ENCODE measurements at places on chromosomes 16 and 17.

GRCh38 chr16:31527734-31528274 lies at the start of gene AHSP:
Gene AHSP, plus strand, starts transcription at chr16:31527900. Its CDS starts 240 bp downstream, at chr16:31528140.
- DNase-seq, result no peak

GRCh38 chr16:91484-91883 lies 13.5 kb downstream of the MPG start:
- no peak for DNase-seq

DNA sequence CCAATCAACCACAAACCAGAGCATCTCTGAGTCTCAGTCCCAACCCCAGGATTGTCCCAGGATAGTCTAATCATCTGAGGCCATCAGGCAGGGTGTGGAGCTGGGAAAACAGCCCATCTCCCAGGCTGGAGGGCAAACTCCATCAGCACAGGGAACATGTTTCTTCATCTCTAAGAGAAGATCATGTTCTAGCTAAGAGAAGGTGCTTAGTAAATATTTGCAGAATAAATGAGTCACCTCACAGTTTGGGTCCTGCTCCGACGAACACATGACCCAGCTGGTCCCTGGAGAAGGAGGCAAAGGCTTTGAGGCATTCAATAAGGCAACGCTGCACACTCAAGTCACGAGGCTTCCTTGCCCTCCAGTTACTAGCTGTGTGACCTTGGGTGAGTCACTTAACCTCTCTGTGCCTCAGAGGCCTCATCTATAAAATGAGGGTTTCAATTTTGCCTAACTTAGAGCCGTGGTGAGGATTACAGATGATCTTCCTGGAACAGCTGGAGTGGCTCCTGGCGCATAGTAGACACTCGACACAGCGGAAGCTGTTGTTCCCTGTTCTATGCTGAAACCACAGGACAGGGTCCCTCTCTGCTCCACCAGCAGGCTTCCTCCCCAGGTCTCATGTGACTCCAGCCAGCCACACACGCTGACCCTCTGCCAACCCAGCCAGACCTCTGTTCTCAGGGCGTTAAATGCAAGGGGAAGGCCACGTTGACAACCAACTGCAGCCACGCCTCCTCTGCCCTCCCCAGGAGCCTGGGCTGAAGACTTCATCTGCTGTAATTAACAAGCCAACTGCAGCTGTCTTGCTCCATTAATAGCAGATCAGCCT lies 10.3 kb upstream of the RPL38 start:
- no peak for DNase-seq

GRCh38 chr16:78198288-78198687 lies 98.8 kb downstream of the WWOX start:
- DNase-seq, result no peak

GRCh38 chr16:85286951-85287814 lies 174.9 kb upstream of the CIBAR2 start:
- DNase-seq, result peak; percentile 70

DNA sequence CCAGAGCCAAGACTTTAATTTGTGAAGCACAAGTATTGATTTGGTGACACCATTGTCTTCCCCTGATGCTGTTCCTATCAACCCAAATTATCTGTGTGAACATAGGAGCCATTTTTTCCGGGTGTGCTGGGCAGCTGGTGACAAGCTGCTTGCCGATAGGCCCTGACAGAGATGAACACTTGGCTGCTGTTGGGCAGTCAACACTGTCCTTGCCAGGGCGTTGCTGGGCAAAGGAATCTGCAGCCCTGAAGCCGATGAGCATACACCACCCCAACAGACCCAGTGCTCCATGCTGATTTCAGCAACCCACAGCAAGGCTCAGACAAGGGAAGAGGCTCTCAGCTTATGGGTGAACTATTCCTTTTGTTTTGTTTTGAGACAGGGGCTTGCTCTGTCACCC lies 105.4 kb downstream of the YPEL2 start:
- no peak for DNase-seq

- DNase-seq, result peak; percentile 45
Observed at GRCh38 chr17:9839433-9839832, 13.7 kb downstream of the GLP2R start.

- no peak for DNase-seq
Observed at GRCh38 chr17:64781810-64782555, 119.9 kb upstream of the SMURF2 start.

GRCh38 chr17:1493291-1493980 lies 950 bp upstream of the MYO1C start:
- no peak for DNase-seq

- no peak for DNase-seq
Observed at GRCh38 chr16:89904606-89905510, 13.8 kb upstream of the MC1R start.

- DNase-seq, result no peak
Observed at GRCh38 chr17:65415991-65416390, 145.5 kb downstream of the AXIN2 start.

- no peak for DNase-seq
Observed at GRCh38 chr16:22653876-22654275, 143.2 kb downstream of the NPIPB5 start.

DNA sequence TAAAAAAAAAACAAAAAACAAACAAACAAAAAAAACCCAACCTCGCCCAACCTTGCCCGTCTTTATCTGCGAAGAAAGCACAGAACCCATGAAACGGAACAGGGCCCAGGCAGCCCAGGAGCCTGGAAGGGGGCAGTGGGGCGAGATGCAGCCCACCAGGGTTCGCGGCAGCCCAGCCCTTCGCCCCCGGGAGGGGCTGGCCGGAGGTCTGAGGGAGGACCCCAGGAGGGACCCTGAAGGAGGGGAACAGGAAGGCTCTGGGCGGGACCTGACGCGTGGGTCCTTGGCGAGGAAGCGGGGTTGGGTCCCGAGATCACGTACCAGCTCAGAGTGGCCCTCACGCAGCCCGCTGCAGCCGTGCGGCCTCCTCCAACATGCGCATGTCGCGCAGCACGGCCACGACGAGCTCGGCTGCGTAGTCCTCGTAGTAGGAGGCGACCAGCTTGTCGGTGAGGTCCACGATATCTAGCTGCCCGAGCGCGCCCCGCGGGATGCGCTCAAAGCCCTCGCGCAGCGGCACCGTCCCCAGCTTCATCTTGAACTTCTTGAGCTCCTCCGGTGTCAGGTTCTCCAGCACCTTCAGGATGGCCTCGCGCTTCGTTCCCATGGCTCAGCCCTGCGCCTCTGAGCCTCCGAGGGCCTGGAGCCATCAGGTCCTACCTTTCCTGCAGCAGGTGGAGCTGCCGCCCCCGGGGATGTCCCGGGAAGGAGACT lies at the start of gene PYDC1:
TSS of gene PYDC1 (minus strand) at position 714 of the 714 bp plus-strand sequence. CDS start at position 607, 107 bp downstream.
- DNase-seq, result no peak

DNA sequence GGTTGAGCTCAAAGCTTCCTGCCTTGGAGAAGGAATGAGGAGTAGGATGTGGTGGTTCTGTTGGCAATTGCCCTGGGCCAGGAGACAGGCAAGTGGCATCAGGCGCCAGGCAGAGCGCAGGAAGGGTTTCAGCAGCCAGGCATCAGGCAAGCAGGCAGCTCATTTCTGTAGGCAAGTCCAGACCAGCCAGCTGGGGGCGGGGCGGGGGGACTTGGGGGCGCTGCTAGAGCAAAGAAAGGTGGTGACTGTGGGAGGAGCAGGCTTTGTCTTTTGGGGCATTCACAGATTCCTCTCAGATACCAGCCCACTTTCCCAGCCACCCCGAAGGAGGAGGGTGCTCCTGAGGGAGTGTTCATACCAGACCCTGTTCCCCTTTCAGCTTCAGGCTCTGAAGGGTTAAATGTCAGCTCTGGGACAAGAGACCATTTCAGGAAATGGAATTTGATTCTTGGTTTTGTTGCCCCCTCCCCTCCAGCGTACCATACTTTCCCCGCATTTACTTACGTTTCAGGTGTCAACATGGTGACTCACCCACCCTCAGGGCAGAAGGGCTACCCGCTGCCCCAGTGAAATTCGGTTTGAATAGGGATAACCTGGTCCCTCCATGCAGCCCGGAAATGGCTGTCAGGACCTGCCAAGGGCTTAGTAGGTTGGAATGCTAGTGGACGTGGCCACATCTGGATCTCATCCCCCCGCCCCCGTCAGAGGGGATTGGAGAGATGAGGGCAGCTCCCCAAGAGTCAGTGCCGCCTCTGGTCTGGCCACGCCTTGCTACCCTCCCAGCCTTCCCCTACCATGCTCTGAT lies 13.2 kb downstream of the NGFR start:
- peak; percentile 42 for DNase-seq

- DNase-seq, result no peak
Observed at GRCh38 chr16:25626172-25626571, 65.6 kb upstream of the HS3ST4 start.

DNA sequence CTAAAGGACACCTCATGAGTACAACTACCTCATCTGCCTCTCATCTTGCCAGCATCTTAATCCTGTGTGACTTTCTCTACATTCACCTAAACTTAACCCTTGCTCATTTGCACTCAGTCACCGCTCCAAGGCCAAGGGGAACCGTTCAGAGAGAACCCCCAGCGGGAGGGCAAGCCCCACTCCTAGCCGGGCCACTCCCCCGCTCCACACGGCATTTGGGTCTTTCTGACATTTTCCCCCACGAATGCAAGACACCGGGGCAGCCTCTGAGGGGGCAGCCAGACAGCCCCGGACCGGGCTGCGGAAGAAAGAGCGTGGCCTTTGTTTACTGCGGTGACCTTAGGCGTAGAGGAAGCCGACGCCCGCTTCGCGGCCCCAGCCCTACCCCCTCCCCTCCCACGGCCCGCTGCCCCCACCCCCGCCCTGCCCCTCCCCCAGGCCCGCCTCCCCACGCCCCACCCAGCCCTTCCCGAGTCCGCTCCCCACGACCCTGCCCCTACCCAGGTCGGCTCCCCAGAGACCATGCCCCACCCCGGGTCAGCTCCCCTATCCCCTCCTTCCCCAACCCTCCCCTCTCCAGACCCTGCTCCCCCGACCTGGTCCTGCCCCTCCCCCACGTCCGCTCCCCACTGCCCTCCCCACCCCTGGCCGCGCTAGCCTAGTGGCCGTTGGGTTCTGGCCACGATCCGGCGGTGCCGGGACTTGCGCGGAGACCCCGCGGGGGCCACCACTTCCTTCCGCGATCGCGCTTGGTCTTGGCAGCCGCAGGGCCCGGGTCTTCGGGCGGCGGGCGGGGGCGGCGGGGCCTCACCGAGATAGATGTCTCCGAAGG lies 789 bp downstream of the CSNK1D start:
- no peak for DNase-seq

- DNase-seq, result no peak
Observed at GRCh38 chr17:2361010-2361760, 23.9 kb downstream of the SGSM2 start.

GRCh38 chr17:27457731-27458523 lies 1.7 kb downstream of the KSR1 start:
- DNase-seq, result peak; percentile 29

- no peak for DNase-seq
Observed at GRCh38 chr17:43453331-43453812, 30.4 kb upstream of the DHX8 start.

DNA sequence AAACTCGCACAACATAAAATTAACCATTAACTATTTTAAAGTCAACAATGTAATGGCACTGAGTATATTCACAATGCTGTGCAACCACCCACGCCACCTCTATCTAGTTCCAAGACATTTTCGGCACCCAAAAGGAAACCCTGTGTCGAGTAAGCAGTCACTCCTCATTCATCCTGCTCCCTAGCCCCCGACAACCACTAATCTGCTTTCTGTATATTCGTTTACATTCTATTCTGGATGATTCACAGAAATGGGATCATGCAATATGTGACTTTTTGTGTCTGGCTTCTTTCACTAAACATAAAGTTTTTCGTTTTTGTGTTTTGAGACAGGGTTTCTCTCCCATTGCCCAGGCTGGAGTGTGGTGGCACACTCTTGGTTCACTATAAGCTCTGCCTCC lies 42.2 kb upstream of the HAPSTR1 start:
- peak; percentile 88 for DNase-seq

DNA sequence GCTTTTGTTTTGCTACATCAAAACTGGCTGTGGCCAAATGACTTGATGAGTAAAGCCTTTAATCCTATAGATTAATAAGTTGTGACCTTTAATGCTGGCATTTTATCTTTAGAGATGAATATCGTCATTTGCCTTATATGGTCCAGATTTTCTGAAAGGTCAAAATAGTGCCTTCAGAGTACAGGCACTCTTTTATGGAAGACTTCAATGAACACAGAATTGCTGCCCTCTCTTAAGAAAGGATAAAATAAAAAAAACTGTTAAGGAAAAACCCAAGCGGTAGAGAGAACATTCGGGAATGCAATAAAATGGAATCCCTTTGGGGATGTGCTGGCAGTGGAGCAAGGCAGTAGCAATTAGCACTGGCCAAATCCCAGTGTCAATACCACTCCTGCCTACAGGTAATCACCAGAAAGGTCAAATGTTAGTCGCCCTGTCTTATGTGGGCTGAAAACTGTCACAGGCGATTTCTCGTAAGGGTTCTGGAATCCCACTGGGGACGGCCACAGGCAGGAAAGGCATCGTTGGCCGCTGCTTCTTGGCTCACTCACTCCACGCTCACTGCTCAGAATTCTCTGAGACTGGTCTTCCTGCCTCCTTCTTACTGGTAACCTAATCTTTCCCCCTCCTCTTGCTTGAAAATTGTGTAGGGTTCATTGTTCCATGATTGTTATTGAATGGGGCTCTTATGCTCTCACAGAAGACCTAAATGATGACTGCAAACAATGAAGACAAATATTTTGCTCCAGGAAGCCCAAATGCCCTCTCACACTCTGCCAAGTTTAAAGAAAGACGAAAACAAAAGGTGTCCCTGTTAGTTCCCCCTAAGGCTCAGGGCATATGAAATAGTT lies 45.4 kb upstream of the HSBP1 start:
- DNase-seq, result no peak

GRCh38 chr17:21039839-21040575 lies 2.8 kb downstream of the USP22 start:
- peak; percentile 63 for DNase-seq

DNA sequence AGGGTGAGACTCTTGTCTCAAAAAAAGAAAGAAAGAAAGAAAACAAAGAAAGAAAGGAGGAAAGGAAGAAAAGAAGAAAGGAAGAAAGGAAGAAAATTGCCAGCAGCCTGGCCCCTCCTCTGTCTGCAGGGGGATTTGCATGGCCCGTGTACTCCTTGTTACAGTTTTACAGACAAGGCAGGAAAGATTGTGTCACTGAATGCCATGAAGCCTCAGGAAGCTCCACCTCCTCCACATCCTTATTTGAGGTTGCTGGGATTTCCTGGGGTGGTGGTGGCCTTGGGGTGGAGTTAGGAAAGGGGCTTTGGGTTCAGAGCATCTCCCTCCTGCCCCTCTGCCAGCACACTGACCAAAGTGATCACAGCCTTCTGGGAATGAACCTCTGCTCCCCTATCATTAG lies 23.6 kb downstream of the CFAP20 start:
- DNase-seq, result no peak

DNA sequence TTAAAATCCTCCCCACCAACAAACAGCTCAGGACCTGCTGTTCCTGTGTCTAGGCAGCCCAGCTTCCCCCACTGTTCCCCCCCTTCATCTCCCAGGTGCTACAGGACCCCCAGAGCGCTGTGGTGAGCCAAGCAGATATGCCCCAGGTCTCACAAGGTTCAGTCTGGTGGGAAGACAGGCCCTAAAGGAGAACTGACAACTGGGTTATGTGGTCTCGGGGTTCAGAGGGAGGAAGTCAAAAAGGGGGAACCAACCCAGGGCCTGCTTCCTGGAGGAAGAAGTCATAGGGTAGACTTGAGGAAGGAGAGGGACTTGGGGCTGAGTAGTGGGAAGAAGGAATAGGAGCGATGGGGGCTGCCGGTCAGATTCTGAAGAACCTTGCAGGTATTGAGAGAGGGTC lies 2.6 kb downstream of the RIPOR1 start:
- no peak for DNase-seq
